ENCODE measurements at places on chromosomes 13 and 19. TPM values are rescaled to one million over a fixed set of nuclear protein-coding genes. Genes with fewer than 3 reads are reported as not detected.

GRCh38 chr13:26485288-26485687, 72.2 kb upstream of the WASF3 start:
- DNase-seq = no peak

DNA sequence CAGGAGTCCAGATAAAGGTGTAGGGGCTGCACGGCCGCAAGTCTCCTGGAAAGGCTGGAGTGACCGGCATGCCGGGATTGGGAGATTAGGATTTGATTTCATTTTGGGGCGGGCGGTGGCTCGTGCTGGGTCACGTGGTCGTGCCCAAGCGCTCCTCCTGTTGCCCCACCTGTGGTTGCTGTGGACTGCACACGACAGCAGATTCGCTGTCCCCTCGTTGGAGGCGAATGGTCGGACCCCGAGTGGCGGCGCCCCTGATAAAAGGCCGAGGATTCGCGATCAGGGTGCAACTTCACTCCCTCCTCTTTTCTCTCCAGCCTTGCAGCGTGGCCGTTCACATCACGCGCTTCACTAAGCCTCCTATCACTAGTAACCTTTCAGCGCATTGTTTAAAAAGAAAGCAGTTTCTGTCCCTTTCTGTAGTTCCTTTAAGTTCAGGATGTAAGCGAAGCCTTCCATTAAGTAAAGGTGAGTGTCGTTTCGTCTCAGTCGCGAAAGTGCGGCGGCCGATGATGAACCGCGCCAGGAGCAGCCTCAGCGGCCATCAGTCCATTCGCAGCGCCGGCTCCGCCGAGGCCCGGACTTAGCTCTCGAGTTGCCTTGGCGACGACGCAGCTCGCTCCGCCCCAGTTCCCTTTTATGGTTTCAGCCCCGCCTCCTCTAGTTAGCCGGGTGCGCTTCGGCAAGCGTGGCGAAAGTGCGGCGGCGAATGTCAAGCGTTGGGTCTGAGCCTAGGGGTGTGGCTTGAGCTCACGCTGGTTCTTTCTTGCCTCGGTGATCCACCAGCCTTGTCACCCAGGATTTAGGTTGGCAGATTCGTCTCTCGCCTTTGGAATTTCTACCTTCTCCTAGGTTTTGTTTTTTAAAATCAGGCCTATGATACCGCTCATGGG, 1.7 kb upstream of the PPP1R37 start:
- DNase-seq = peak; percentile 99

GRCh38 chr13:79413521-79413920, 7.5 kb upstream of the RBM26 start:
- DNase-seq = no peak

- peak; percentile 19 for DNase-seq
These were observed 12.5 kb upstream of the MAP1S start for GRCh38 chr19:17706750-17707181.

GRCh38 chr19:3672993-3673392, 27.3 kb downstream of the PIP5K1C start:
- no peak for DNase-seq

- DNase-seq = no peak
These were observed 6.1 kb upstream of the CEACAM7 start for GRCh38 chr19:41694196-41694595.

DNA sequence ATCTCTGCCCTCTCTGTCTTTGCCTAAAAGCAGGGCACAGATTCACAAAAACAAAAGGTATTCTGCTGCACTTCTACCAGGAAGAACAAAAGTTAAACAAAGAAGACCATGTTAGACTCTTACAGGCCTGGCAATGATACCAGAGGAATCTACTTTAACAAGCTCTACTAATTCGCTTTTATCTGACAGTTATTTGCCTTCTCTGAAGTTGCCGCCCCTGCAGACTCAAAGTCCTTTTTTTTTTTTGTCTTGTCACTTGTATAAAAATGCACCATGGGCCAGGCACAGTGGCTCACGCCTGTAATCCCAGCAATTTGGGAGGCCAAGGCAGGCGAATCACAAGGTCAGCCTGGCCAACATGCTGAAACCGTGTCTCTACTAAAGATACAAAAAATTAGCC, 176.5 kb upstream of the UBL3 start:
- no peak for DNase-seq

- no peak for DNase-seq
These were observed 1.2 kb downstream of the ZNF256 start for GRCh38 chr19:57946316-57946715.

DNA sequence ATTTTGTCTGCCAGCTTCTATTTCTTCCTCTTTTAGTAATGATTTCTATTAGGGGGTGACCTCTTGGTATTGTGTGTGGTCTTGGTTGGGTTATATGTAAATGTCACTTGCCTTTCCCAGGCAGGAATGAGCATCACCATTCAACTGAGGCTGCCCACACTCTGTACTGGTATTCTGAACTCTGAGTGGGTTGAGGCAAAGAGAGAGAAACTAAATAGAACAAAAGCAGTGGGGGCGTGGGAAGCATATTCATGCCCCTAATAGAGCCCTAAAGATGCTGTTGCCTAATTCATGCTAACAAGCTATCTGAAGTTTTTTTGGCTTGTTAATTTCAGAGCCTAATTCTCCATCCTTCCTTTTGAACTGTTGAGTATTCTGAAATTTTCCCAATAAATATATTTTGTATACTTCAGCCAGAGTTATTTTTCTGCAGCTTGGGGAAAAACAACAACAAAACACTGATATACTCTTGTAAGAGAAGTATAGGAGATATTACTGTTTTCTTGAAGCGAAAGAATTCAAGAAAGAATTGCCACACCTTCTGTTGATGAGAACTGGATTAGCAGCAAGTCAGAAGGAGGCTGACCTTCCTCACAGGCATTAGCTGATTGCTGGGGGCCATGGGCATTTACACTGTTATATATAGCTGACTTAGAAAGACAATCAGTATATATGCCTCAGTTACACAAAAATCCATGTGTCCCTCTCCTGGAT, 315.8 kb upstream of the KLF12 start:
- no peak for DNase-seq

The ZNF776 gene
- total RNA-seq = 20.0 TPM

The DIS3 gene
- 27.0 TPM for total RNA-seq

The N4BP2L1 gene
- total RNA-seq = 5.9 TPM

The XAB2 gene
- total RNA-seq = 19.0 TPM

The TCF3 gene
- total RNA-seq = 54.7 TPM

The PRODH2 gene
- total RNA-seq = not detected

Measured in fibroblast of lung (primary cell).